Stimulated activated CD8-positive, alpha-beta memory T cell treated with anti-CD3 and anti-CD28 coated beads, Interleukin-4, amount 100 ng/mL, for 4 hours (primary cell): ENCODE measurements at places on chromosomes 11 and 22.

GRCh38 chr11:85316967-85317366, 310.2 kb downstream of the DLG2 start:
- no peak for DNase-seq

DNA sequence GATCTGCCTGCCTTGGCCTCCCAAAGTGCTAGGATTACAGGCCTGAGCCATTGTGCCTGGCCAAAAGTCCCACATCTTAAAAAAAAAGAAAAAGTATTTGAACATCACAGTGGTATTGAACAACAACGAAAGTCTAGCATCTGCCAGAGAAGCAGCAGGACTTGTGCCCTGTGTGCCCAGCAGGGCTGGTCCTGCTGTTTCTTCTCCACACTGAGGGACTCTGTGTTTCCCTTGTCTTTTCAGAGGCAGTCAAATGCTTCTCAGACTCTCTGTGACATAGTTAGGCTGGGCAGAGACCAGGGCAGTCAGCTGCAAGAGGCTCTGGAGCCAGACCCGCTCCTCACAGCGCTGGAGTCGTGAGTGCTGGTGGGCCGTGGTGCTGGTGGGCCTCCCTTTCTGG, 56.2 kb downstream of the SBF1 start:
- DNase-seq, result no peak

GRCh38 chr11:110198031-110198729, 98.2 kb downstream of the RDX start:
- no peak for DNase-seq

- DNase-seq, result no peak
These were observed 32.7 kb upstream of the TXNRD2 start for GRCh38 chr22:19974268-19974861.

DNA sequence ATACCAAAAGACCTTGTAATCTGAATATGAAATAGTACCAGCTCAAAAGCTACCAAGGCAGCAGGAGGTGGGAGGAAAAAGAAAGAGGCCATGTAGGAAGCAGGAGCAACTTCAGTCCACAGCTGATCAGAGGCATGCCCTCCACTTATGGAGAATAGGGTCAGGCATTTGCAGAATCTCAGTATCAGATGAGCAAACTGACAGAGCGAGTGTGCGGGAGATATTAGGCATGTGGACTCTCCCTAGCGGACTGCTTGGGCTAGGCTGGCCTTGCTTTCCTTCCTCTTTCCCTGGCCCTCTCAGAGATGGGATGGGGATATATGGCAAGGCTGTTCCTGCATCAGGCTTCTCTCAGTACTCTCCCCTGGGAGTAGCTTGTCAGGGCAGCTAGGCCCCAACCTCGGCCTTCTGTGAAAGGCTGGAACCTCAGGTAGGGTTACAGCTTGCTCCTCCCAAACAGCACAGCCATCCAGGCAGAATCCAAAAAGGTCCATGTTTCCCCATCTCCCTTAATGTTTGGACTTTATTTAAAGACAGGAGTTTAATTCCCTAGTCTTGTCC, 37.0 kb downstream of the ETS1 start:
- DNase-seq, result no peak

DNA sequence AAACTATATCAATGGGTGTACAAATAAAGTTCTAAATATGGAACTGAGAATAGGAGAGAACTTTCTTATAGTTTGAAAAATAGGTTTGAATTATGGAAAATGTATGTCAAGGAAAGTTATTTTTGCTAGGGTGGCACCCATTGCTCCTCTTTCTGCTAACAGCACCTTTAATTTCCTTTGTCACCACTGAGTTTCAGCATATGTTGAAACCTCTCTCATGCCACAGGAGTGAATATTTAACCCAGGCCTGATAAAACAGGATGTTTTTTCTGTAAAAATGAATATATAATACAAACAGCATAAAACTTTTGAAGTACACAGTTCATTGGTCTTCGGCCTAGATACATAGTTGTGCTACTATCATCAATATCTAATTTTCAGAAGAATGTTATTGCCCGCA, 385.5 kb upstream of the ANO5 start:
- no peak for DNase-seq

GRCh38 chr22:45763236-45763624, 91.6 kb downstream of the ATXN10 start:
- DNase-seq, result no peak

DNA sequence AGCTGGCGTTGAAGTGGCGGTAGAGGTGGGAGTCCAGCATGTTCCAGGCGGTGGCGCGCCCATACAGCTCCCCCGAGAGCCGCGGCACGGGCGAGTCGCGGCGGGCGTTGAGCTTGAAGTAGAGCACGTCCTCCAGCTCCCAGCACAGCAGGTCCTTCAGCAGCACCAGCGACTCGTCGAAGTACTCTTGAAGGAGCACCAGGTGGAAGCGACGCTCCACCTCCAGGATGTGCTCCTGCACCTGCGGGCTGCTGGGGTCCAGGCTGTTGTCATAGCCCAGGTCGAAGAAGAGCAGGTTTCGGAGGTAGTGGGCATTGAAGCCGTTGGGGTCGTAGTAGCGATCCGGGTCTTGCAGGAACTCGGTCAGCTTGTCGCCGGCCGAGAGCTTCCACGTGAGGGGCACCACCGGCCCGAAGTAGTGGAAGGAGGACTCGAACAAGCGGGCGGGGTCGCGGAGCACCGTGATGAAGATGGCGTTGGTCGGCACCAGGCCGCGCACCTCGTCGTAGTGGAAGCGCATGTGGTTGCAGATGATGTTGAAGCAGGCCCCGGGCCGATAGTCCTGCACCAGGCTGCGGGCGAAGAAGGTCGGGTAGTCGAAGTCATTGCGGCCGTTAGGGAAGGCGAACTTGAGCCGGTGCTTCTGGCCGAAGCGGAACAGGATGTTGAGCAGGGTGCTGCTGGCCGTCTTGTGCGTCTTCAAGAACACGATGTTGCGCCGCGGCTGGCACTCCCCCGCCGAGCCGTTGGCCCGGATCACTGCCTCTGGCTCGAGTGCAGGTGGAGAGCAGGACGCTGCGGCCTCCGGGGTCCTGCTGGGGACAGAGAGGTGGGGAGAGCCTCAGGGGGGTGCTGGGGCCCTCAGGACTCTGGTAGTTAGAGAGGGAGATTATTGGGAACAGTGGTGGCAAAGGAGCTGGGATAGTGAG, 9.0 kb upstream of the SEC14L6 start:
- no peak for DNase-seq

- no peak for DNase-seq
These were observed 79.8 kb downstream of the KCNQ1 start for GRCh38 chr11:2524446-2525165.

DNA sequence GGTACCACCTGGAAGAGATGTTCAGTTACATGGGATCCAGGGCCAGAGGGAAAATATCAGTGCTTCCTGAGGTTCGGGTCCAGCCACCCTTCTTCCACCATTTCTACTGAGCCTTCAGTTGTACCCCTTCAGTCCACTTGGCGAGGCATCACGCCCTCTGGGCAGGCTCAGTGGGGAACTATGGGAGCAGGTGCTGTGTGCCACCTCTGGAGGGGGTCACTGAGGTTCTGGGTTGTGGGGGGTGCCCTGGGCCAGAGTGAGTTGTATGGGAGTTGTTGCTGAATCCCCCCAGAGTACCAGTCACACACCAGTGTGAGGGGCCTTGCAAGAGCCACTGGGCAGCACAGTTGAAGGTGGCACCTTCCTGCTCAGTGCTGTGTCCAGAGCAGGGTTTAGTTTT, 2.7 kb upstream of the SREBF2 start:
- no peak for DNase-seq

- DNase-seq, result no peak
These were observed 111.2 kb downstream of the PTPRJ start for GRCh38 chr11:48091426-48092102.

DNA sequence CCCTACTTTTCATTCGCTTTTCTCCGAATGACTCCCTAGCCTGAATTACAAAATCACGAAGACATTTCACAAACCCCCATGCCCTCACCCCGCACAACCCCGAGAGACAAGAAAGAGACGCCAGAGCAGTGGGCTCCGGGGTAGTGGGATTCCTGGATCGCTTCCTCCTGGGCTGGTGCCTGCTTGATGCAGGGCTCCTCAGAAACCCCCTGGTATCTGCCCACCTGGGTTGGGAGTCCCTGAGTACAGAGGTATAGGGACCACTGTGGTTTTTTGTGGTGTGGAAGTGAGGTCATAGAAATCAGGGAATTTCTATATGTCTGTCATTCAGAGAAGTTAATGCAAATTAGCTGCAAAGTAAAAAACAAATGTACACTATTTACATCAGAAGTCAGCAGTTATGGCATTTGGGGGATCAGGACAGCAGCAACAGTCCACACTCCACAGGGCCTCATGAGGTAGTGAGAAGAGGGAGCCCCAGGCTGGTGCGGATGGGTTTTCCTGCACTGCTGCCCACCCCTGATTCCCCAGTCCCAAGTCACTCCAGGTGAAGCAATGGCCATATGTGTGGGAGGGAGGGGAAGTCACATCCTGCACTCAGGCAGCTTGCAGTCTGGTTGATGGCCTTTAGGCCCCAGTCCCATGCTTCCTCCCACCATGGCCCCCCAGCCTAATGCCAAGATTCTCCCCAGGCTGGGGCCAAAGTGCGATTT, 39.6 kb downstream of the BUD13 start:
- DNase-seq, result no peak

GRCh38 chr22:39469326-39469680, 12.5 kb downstream of the MGAT3 start:
- no peak for DNase-seq

- DNase-seq, result no peak
These were observed 2.8 kb downstream of the CREBZF start for GRCh38 chr11:85661972-85662664.

- DNase-seq, result no peak
These were observed 25.0 kb downstream of the SMIM38 start for GRCh38 chr11:69180726-69181125.
